ENCODE measurements at places on chromosomes 11 and 22.

GRCh38 chr11:3867209-3868091 is 12.0 kb downstream of the STIM1 start:
- peak; percentile 44 for DNase-seq

DNA sequence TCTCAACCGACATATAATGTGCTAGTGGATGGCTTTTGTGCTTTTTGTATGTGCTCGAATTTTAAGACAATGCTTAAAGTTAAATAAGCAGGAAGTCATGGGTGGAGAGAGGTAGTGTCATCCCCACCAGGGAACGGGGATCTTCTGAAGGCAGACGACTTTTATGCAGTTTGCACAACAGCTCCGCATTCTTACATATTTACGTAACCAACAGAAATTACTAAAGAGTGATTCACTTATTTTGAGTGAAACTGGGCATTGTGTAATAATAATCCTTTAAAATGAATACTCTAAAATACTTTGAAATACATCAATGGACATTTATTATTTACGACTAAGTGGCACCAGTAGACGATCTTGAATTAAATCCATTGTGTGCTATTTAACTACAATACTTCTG is 305.1 kb downstream of the CNTN5 start:
- DNase-seq = no peak

GRCh38 chr11:107777110-107777509 is 65.3 kb upstream of the SLN start:
- DNase-seq = no peak

DNA sequence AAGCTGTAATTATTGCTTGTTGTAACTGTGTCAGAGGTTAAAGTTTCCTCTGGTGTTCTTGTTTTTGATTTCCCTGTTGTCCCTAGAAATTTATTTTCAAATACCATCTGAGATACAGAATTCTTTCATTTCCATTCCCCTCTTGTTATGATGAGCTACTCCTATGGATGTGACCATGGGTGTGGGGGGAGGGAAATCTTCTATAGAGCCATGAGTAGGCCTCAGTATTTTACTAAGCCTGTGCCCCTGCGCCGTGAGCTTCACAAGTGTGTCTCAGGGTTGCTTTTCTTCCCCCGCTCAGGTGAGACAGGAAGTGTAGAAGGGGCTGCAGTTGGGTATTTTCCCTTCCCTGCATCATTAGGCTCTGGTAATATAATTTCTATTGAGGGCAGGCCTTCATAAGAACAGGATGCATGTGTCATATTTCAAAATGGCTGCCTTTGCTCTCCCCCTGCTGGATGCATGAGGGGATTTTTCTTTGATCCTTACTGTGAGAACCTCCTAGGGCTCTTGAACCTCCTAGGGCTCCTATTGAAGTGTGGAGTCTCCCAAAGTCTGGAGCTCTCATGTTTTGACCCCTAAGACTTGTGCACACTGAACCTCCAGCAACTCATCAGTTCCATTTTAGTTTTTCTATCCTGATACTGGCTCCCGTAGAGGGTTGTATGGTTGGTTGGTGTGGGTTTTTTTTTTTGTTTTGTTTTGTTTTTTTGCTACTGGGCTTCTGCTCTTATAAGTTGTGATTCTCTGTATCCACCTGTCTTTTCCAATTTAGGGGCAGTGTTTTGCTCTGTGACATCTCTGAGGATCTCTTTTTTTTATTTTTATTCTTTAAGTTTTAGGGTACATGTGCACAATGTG is 658.2 kb downstream of the NTM start:
- DNase-seq = no peak

- no peak for DNase-seq
Measured at GRCh38 chr11:19508165-19508564, 204.5 kb upstream of the NAV2 start.

DNA sequence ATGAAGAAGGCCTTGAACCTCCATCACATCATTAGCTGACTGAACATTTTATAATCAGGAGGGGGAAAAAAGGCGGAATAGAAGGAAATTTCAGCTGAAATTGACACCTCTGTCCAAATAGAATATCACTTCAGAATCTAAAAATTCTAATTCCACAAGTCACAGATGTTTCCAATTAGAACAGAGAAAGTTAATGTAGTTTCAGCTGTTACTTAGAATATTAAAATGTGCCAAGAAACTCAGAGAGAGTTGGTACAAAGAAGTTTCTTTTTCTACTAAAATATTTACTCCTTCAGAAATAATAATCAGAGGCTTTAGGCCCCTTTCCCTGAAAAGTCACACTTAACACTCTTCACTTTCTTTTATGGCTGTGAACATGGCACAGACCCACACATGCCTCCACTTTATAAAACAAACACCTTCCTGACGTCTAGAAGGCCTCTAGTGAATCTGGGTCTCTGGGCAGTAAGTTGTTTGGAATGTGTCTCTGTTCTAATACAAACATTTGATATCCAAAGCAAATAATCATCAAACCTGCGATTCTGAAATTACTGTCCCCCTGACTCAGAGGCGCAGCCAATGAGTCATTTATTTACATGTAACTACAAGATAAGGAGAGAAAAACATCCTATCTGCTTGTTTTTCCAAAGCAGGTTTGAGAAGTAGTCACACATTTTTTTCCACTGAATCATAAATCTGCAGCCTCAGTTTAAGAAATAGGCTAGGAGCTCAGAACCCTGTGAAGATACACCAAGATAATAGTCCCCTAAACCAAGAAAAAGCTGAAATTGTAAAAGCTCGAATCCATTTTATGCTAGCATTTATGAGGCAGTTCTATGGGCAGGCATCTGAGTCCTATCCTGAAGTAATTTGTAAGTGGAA is 148.4 kb downstream of the ME3 start:
- no peak for DNase-seq

GRCh38 chr11:27203077-27203647 is 159.9 kb downstream of the CCDC34 start:
- no peak for DNase-seq

- no peak for DNase-seq
Measured at GRCh38 chr11:11215058-11215815, 137.8 kb downstream of the CSNK2A3 start.

DNA sequence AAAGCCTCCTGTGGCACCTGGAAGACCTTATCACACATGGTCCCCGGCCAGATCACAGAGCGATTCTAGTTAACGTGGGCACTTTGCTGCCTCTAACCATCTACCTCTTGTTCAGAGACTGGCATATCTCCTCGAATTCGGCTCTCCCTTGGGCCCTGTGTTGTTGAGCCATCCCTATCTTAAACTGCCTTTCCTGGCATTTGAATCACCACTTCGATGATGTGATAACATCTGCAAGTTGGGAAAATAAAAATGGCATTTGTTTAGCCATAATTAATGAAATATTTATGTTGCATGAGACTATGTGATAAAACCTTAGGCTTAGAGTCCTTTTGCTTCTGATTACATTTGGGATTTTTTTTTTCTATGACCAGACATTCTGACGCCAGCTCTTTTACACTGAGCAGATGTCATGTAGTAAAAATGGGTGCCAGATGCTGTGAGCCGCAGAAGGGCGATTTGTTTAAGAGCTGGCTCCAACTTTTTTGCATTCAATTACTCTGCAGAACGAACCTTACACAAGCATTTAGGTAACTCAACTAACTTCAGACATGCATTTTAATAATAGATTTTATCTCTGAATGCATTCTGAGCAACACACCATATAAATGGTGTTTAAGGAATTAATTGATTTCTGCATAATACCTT is 58.5 kb upstream of the PARVA start:
- no peak for DNase-seq

- DNase-seq = peak; percentile 79
Measured at GRCh38 chr22:31970490-31971444, 26.4 kb downstream of the YWHAH start.

- no peak for DNase-seq
Measured at GRCh38 chr22:32801537-32802236, at the start of gene TIMP3. Gene TIMP3 (plus strand): TSS chr22:32801705. CDS start chr22:32802002, 297 bp downstream.

DNA sequence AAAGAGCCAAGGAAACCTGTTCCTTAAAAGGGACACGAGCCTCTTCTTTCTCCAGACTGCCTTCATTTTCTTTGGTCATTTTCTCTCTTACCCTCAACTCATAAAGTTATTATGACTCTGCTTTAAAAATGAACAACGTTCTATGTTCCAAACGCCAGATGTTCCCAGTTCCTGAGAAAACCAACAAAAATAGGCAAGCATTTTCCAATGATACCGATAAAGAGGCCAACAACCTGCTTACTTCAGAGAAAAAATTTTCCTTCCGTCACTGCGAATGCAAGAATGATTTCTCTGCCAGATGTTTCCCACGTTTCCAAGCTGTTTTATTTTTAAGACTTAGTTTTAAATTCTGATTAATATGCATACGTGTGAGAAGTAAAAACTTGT is 315 bp upstream of the TRPC6 start:
- DNase-seq = no peak

DNA sequence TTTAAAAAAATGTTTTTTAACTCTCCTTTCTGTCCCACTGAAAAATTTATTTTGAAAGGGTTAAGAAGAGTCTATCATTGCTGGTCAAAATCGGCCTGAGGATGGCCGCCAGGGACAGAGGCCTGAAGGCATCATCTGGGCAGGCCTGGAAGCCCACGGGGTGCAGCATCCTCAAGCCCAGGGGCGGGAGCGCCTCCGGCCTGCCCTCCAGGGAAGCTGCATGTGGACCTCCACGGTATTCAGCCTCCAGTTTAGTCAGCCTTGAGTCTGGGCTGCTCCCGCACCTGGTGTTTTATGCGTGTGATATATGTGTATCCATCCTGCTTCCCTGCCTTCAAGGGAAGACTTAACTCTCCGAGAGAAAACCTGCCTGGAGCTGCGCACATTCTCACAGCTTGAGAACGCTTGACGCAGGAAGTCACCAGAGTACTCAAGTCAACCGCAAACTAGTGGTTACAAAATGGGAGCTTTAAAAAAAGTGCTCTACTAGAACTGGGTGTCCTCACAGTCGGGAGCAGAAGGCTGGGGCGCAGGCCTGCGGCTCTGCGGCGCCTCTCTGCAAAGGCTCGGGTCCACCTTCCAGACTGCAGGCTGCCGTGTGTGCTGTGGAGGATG is 13.6 kb upstream of the BID start:
- DNase-seq = no peak

- DNase-seq = no peak
Measured at GRCh38 chr11:79150966-79151365, 289.9 kb downstream of the TENM4 start.

GRCh38 chr11:72573072-72573854 is 101.0 kb downstream of the PDE2A start:
- DNase-seq = no peak

DNA sequence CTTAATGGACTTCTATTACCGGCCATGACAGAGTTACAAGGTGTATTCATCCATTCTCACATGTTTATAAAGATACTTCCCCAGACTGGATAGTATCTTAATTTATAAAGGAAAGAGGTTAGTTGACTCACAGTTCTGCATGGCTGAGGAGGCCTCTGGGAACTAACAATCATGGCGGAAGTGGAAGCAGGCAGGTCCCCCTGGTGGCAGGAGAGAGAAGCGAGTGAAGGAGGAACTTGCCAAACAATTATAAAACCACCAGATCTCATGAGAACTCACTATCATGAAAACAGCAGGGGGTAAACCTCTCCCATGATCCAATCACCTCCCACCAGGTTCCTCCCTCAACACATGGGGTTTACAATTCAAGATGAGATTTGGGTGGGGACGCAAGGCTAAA is 170.0 kb upstream of the PDGFD start:
- no peak for DNase-seq

Data from GM06990 (cell line).